AG09309 (cell line): ENCODE measurements at places on chromosomes 7 and 10.

DNA sequence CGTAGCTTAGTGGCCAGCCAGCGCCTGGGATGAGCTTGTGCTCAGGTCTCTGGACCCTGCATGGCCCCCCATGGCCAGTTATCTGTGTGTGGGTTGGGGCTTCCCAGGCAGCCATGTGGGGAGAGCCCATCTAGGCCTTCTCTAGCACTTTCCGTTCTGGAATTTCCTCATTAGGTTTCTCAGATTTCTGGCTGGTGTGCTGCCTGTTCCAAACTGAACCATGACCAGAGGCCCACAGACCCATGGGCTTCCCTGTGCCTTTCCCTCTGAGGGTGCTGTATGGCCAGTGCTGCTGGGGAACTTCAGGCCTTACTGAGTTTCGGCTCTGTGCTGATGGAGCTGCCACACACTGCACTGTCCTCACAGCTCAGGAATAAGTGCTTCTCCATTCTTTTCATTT lies 50.2 kb downstream of the SHH start:
- DNase-seq = no peak

- no peak for DNase-seq
Measured at GRCh38 chr7:137583172-137583571, 239.6 kb upstream of the PTN start.

DNA sequence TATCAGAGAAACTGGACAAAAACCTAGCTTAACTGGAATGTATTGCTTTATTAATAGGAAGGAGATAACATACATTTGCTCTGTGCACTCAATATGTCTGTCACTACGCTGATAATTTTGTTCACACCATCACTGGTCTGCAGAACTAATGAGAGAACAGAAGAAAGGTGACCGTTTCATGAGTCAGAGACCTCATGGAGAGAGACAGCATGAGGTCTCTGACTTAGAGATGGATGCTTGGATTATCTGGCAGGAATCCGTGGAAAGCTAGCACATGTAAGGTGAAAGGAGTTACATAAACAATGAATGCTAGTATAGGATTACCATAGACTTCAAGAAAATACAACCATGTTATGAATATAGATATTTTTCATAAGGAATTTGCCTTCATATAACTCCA lies 947.3 kb downstream of the IPMK start:
- no peak for DNase-seq

DNA sequence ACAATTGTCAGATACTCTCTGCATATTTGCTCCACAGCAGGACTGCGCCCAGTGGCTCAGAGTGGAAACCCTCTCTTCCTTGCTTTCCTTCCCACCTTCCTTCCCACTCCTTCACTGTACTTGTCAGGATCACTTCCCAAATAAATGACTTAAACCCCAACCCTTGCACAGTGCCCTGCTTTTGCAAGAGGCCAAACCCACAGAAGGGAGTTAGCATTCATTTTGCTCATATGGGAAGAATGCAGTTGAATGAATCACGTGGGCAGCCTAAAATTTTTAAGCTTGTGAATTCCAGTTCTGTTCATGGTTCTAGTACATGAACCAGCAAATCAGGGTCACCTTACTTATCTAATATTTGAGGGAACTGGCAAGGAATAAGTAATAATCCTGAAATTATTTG lies 47.7 kb upstream of the SFMBT2 start:
- no peak for DNase-seq

DNA sequence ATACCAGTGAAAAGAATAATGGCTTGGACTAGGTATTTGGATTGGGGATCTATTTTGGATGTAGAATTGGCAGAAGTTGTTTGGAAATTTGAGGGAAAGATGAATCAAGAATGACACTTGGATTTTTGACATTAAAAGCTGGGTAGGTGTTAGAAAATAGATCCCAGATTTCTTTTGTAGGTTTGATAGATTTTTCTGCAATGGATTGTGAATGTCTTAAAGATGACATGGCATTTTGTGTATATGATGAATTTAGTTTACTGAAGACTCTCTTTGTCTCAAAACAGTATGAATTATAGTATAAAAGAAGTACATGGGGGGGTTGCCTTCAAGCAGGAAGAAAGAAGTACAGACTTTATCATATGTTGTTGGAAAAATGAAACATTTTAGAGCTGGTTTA lies 75.8 kb downstream of the MPLKIP start:
- no peak for DNase-seq

GRCh38 chr7:157117796-157118195 lies 20.9 kb upstream of the UBE3C start:
- DNase-seq = no peak

GRCh38 chr10:23099816-23100215 lies 4.4 kb downstream of the MSRB2 start:
- no peak for DNase-seq

DNA sequence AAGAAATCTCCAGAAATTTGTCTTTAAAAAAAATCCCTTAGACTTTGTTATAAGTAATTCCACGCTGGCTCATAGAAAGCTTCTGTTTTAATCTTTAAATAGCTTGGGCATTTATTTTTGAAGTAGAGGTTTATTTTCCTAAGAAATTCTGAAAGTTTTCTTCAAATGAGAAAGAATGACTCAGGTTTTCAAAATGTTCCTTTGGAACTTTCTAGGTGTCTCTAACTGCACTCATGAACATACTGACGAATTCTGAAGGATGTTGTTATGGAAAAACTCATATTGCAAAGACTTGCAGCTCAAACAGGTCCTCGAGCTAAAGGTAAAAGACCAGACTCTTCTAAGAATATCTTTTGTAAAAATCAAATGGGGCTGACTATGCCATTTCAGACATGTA lies 10.7 kb downstream of the DGKI start:
- no peak for DNase-seq

DNA sequence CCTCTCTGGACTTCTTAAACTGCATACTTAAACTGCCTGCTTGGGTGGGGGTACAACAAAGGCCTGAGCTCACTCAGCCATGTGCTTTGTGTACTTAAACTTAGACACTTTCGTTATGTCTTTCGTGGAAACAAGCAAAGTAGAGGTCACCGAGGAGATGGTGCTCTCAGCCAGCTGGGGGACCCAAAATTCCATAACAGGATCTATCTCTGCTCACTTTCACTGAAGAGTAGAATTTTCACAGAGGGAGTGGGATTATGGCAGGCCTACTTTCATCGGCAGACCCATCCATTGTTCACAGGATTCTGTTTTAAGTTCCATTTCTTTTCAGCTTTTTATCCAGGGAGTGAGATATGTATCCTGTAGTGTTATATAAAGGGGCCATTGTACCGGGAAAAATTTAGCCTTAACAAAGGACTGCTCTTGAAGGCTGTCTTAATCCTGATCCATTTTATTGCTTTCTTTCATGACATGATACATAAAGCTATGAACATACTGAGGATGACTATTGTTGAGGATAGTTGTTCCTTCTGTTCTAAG lies 370.0 kb upstream of the GHITM start:
- DNase-seq = no peak

DNA sequence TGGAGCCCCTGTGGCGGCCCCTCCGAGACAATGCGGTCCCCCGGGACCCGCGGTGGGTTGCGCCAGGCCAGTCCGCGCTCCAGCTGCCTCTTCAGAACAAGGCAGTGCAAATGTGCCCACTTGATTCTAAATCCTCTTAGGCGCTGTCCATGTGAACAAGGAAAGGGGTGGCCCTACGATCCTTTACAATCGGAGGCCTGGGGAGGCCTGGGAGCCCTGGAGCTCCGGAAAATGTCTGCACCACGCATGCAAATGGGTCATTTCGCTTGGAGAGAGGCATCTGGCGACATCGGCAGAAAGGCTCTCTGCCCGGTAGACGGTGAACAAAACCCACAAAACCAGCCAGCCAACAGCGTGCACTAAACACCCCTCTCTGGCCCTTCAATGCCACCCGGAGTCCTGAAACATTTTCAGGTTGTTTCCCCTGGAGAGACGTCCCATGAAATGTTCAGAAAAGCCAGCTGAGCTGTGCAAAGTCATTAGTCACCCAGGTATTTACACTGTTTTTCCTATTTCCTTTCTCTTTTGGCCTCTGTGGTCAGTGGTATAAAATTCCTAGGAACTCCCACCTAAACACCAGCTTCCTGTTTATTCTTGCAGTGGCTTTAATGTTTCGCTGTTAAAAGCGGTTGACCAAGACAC lies 102.8 kb upstream of the ZNF438 start:
- no peak for DNase-seq

- DNase-seq = no peak
Measured at GRCh38 chr10:94351089-94351488, 11.7 kb downstream of the NOC3L start.

DNA sequence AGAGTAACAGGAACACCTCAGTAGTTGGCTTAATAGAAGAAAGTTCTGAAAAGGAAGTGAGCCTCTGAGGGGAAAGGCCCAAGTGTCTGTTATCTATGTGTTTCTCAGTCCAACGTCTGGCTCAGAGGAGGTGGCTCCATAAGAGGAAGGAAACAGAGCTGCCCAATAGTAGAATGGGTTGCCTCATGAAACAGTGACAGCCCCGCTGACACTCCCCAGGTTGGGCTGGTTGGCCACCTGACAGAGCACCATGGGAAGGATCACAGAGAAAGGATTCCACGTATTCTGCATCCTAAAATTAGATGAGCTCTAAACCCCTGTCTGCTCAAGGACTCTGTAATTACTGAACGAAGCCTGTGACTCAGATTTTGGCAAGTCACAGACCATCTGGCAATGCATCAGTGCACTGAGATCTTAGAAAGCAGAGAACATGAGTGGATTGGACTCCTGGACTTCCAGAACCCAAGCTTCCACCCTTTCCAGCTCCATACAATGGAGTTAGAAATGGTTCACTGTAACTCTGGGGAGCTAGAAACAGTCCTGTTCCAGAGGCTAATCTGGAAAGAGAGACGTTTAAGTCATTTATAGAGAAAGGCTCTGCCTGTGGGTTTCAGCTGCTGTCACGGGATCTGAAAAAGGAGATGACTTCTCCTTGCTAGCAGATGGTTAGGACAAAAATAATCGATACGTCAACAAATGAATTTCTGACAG lies 2.9 kb downstream of the PKD2L1 start:
- no peak for DNase-seq

DNA sequence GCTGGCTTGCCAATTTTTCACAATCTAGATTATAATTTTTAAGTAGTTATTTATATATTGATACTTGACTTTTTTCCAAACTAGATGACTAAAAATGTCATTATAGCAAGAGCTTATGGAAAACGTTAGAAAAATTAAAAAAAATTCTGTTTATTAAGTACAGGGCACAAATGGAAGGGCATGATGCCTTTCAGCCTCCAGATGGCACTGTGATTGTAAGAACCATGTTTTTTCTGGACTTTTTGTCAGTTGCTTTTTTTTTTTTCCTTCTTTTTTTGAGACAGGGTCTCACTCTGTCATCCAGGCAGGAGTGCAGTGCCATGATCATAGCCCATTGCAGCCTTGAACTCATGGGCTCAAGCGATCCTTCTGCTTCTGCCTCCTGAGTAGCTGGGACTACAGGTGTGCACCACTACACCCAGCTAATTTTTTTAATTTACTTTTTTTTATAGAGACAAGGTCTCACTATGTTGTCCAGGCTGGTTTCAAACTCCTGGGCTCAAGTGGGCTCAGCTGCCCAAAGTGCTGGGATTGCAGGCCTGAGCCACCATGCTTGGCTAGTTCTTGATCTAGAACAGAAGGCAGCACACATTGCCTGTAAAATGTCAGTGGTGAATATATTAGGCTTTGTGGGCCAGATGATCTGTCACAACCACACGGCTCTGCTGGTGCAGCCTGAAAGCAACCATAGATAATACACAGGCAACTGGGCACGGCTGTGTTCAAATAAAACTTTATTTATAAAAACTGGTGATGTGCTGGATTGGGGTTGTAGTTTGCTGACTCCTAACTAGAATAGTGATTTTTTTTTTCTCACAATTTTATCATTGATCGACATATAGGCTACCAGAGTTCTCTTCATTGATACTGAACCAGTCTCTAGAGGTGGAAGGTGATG lies 27.4 kb downstream of the UCMA start:
- DNase-seq = peak; percentile 35

GRCh38 chr7:112204499-112205342 lies 1.5 kb downstream of the DOCK4 start:
- DNase-seq = no peak

- DNase-seq = no peak
Measured at GRCh38 chr10:113517165-113517900, 35.5 kb upstream of the HABP2 start.

- no peak for DNase-seq
Measured at GRCh38 chr7:136018104-136018503, 40.9 kb upstream of the MTPN start.

GRCh38 chr7:53003653-53004445 lies 31.6 kb upstream of the POM121L12 start:
- DNase-seq = no peak

- no peak for DNase-seq
Measured at GRCh38 chr10:124870854-124871425, 69.3 kb downstream of the ABRAXAS2 start.

GRCh38 chr7:64558323-64558705 lies 4.6 kb downstream of the ZNF680 start:
- no peak for DNase-seq

- no peak for DNase-seq
Measured at GRCh38 chr10:131310142-131310541, 1.4 kb downstream of the TCERG1L start.

GRCh38 chr7:111499027-111499426 lies 63.3 kb downstream of the IMMP2L start:
- no peak for DNase-seq

DNA sequence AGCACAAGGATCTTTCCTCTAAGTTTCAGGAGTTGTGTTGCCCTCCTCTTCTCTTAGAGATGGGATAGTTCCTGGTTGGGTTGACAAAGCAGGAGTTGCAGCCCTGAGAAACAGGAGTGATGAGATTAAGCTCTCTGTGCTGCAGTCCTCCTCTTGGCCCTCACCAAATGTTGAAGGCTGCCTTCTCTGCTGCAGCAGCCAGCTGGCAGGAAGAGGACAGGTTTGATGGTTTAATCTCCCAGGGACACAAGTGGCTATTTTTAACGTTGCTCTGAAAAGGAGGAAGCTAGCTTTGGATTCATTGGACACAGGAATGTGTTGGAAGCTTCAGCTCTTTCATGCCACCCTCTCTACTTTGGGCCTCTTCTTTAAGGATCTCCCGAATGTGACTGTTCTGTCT lies 9.4 kb downstream of the STRIP2 start:
- DNase-seq = no peak

- no peak for DNase-seq
Measured at GRCh38 chr7:139355320-139355719, 4.4 kb upstream of the LUC7L2 start.

GRCh38 chr10:58326967-58327381 lies 7.8 kb upstream of the UBE2D1 start:
- no peak for DNase-seq

DNA sequence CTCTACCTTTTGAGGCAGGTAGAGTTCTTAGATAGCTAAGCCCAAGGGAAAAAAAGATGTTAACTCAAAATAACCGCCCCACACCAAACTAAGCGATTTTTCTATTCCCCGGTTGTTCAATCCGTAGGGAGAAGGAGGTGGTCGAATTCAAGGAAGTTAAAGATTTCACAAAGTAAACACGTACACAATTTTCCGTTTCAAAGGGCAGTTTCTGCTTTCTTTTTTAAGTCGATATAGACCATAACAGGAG lies 842 bp downstream of the KBTBD2 start:
- DNase-seq = no peak

GRCh38 chr10:3310016-3310784 lies 137.6 kb upstream of the PITRM1 start:
- DNase-seq = no peak
